ENCODE measurements at places on chromosomes 5 and 9. TPM values are rescaled to one million over a fixed set of nuclear protein-coding genes. Genes with fewer than 3 reads are reported as not detected.

GRCh38 chr5:90898326-90899013 is 339.9 kb downstream of the ADGRV1 start:
- no peak for DNase-seq

The PROB1 gene
- 0.52 TPM for total RNA-seq

The UGT3A2 gene
- not detected for total RNA-seq

- no peak for DNase-seq
These were observed 227.1 kb upstream of the DMRT1 start for GRCh38 chr9:614431-614830.

DNA sequence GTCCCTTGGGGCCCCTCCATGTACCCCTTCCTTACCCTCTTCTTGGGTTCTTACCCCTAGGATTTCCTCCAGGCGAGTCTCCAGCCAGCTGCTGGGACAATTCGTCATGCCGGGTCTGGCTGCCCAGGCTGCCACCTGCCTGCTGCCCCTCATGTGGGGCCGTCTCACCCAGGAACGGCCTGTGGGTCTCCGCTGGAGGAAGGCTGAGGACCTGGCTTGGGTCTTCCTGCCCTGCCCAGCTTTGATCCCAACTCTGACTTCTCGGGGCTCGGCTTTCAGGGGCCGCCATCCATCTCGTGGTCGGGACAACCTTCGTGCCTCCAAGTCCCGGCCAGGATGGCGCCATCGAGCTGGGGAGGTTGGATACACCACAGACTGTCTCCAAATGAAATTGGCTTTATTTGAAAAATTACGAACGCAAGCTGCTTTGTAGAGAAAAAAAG is 38.1 kb downstream of the HMCN2 start:
- no peak for DNase-seq
